B cell (primary cell): ENCODE measurements at places on chromosomes 6 and 20.

GRCh38 chr6:158819977-158820622 lies 932 bp upstream of the EZR start:
- DNase-seq = no peak

DNA sequence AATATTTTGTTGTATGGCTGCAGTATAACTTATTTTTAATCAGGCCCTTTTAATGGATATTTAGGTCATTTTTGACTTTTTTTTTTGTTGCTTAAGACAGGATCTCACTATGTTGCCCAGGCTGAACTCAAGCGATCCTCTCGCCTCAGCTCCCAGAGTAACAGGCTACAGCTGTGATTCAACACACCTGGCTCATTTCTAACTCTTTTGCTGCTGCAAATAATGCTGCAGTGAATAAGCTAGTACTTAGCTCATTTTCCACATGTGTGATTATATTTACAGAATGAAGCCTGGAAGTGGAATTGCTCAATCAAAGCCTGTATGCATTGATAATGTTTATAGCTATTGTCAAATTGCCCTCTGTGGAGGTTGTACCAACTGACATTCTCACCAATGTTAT lies 1.1 kb downstream of the GTSF1L start:
- no peak for DNase-seq

GRCh38 chr20:23083553-23084220 lies 2.4 kb downstream of the CD93 start:
- DNase-seq = no peak

GRCh38 chr20:59520814-59521213 lies 83.5 kb upstream of the PHACTR3 start:
- DNase-seq = no peak

GRCh38 chr6:167957626-167958025 lies 39.8 kb upstream of the KIF25 start:
- DNase-seq = no peak

GRCh38 chr6:43055966-43056365 lies 2.3 kb upstream of the CUL7 start:
- no peak for DNase-seq

DNA sequence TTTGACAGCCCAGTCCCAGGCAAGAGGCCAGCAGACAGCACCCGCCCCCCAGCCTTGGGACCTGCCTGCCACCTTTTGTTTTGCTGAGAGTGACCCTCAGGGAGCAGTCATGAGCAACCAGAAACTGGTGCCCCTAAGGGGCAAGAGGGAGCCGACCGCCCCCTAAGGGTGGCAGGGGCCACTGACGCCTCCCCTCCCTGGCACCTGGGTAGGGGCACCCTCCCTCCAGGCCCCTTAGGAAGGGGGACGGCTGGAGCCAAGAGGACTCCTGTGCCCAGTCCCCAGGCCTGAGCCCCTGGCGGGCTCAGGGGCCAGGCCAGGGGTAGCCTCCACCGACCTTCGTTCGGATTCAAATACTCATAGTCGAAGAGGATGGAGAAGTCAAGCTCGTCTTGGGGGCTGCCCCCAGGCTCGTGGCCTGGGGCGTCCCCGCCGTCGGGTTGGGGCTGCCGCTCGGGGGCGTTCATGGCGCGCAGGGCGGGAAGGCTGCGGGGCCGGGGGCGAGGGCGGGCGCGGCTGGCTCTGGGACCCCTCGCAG lies 417 bp downstream of the NFATC2 start:
- peak; percentile 89 for DNase-seq

DNA sequence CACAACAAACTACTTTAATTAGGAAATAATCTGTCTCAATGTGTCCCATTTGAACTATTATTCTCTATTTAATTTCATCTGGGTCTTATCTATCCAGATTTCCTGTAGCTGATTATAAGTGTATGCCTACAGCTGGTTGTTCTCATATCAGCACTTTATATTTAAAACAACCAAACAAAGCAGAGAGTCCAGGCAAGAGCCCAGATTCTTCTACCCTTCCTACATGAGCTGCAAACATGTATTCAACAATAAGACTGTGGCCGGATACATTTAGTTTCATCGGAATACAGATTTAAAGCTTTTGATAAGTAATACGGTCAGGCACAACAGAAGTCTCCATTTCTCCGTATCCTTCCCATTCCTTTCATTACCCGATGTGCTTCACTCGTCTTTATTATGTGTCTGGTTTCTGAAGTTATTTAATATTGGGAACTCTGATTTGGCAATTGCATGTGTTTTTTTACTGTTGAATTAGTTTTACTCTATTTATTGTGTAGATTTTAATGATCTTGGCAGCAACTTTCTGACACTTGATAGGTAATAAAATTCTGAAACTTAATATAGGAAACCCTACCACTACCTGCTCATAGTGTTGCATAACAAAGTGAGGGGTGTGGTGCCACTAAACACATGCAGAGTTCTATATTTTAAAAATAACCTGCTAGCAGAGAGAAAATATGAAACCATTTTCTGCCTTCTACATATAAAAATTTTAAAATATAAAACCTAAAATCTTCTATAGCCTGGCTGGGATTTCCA lies 653.5 kb upstream of the PTCHD4 start:
- no peak for DNase-seq

DNA sequence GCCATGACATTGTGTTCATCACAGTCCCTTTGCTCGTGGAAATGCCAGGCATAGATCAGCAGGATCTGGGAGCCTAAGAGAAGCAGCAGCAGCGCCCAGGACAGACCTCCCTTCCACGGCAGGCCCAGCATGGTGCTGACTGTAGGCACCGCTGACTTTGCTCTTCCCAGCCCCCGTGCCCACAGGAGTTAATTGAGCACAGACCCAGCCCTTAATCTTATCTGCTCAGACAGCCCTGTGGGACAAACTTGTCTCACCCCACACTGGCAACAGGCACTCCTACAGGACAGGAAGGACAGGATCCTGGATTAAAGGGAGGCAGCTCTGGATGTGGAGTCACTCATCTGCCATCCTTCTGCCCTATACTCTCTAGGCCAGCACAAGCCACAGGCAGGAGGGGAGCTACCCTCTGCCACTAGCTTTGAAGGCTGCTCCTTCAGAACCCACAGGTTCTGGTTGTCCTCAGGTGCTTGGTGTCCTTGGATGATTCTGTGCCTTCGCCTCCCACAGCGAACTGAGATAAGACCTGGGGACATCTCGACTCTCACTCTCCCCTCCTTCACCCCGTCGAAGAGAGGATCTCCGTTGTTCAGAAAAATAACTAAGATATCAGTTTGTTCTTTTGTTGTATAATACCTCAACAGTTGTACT lies at the start of gene CST9L:
CST9L (minus strand) TSS at position 165 of the 651 bp plus-strand sequence; CDS start at position 131, 34 bp downstream.
- no peak for DNase-seq

DNA sequence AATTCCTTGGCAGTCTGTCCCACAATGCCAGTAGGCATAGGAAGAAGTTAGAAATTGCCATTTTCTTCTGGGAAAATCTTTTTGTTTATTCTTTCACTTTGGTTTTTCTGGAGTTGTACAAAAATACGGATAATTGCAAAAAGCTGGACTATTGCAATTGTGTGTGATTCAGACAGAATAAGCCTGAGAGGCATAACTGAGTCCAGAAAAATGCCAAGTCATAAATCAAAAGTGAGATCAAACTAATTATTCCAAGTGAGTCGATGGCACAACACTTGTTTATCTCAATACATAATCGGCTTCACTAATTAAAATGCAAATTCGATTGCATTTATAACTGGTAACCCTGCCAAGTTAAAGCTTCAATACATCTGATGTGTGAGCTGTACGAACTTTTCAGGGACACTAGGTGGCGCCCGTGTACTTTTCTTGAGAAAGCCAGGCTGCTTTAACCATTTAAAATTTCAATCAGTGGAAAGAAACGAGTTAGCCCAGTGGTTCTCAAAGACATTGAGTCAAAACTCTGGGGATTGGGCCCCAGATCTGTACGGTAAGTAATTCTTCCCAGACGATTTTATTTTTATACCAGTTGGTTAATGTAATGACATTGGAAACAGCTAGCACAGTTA lies 102.6 kb downstream of the LAMP5 start:
- peak; percentile 25 for DNase-seq

- DNase-seq = no peak
Observed at GRCh38 chr20:22836877-22837276, 198.2 kb upstream of the SSTR4 start.

DNA sequence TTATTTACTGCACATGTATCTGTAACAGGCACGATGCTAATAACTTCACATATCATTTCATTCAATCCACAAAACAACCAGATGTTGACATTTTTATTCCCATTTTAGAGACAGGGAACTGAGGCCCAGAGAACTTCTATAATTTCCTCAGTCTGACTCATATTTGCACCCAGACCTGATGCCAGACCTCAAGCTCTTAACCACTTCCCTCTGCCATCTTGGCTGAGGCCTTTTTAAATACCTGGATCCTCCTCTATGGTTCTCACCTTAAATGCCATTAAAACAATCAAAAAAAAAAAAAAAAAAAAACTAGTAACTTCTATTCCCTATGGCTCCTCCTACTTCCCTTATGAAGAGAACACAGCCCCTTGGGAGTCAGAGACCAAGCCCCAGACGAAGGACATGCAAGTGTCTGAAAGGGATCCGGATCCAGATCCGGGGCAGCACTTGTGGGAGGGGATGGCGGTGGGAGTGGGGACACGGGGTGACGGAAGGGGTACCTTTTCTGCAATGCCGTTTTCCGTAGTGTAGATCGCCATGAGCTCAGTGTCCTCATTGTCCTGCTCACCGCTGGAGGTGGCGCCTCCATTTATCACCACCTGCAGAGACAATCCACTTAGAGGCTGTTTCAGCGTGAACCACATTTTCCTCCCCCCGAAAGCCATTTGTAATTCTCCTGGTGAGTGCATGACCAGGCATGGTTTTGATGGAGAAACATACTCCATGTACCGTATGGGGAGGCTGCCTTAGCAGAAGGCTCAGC lies 88.7 kb downstream of the SLC23A2 start:
- DNase-seq = no peak

DNA sequence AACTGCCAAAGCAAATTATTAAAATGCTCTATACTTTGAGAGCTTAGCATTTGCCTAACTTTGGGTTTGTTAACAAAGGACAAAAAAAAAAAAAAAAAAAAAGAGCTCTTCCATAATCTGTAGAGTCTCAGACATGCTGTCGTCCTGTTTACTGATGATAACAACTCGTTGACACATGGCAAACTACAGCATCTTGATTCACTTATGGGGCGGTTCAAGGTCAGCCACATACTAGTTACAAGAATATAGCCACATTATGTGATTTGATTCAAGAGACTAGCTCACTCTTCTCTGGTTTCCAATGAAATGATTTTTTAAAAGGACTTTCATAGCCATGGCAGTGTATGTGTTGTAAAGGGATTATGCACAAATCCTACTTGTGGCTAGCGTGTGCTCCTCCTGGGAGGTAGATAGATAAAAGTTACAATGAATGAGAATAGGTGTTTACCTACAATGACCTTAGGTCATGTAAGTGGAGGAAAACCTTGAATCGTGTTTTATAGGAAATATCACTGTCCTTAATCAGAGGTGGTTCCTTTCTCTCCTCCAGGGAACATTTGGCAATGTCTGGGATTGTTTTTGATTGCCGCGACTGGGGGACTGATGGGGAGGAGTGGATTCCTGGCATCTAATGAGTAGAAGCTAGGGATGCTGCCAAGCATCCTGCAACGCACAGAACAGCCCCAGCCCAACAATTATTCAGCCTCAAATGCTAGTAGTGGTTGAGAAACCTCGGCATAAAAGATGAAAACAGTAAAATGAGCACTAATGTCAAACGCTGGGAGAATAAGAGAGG lies 969.2 kb upstream of the SLC35B3 start:
- DNase-seq = no peak

- DNase-seq = no peak
Observed at GRCh38 chr20:15047042-15047441, 709.6 kb upstream of the FLRT3 start.

DNA sequence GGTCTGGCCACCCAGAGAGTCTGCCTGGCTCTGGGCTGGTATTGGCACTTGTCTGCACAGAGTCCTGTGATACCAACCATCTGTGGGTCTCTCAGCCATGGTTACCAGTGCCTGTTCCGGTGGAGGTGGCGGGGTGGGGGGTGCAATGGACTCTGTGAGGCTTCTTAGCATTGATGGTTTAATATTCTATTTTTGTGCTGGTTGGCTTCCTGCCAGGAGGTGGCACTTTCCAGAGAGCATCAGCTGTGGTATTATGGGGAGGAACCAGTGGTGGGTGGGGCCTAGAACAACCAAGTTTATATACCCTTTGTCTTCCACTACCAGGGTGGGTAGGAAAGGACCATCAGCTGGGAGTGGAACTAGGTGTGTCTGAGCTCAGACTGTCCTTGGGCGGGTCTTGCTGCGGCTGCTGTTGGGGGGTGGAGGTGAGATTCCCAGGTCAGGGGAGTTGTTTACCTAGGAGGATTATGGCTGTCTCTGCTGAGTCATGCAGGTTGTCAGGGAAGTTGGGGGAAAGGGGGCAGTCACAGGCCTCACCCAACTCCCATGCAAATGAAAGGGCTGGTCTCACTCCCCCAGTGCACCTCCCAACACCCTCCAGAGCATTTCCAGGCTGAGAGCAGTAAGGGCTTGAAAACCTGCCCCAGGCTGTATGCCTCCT lies 117.5 kb downstream of the FLRT3 start:
- DNase-seq = no peak

DNA sequence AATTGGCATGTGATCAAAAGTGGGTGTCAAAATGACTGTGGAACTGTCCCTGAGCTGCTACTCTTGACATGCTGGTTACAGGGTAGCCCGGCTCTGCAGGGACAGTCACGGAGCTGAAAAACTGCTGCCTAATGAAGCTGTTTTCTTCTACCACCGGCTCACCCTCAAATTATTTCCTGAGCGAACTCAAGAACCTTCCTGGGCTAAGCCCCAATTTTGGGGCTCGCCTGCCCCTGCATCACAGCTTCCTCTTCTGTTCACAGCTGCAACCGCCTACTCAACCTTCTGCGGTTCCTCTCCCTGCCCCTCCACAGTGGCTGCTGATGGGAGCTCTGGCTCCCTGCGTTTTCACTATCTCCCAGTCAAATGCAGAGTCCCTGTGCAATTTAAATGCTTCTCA lies 110.8 kb upstream of the MLN start:
- DNase-seq = peak; percentile 74

GRCh38 chr20:5100684-5101347 lies 18.9 kb downstream of the PCNA start:
- peak; percentile 79 for DNase-seq

DNA sequence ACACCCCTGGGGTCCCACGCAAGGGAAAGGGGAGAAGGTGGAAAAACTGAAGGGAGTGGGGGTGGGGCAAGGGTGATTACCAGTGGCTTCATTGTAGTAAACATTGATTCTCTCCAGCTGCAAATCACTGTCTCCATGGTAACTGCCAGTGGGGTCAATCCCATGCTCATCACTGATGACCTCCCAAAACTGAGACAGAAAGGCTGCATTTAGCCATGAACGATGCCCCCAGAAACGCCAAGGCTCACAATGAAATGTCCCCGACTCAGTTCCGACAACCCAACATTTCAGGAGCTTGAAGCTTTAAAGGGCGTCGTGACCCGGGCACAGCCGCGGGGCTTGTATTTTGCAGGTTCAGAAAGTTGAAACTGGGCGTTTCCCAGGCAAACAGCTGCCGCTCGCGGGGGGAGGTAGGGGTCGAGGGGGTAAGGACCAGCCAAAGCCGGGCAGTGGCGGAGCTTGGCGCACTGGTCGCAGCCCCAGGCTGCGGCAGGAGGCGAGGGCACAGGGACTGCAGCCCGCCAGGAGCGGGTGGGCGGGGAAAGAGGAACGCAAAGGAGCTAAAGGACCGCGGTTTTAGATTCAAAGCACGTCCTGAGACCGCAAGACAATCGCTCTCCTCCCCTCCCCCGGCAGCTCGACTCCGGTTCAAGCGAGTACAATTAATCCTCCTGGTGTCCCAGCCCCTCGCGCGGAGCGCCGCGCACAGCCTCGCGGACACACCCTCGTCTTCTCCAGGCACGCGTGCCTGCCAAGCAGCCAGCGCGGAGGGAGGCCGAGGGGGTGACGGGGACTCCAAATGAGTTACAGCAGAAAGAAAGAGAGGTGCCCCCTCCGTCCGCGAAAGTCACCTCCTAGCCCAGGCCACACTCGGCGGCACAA lies 731 bp downstream of the TUBB2B start:
- DNase-seq = peak; percentile 66
